Activated CD4-positive, alpha-beta T cell treated with anti-CD3 and anti-CD28 coated beads for 36 hours (primary cell): ENCODE measurements at places on chromosomes 2 and 18. TPM values are rescaled to one million over a fixed set of nuclear protein-coding genes. Genes with fewer than 3 reads are reported as not detected.

The C1QL2 gene
- total RNA-seq: not detected

The PLGLB2 gene
- 0.96 TPM for total RNA-seq

The LRRFIP1 gene
- 235 TPM for total RNA-seq

The LINC00305 gene
- not detected for total RNA-seq

The DSG4 gene
- total RNA-seq: not detected

DNA sequence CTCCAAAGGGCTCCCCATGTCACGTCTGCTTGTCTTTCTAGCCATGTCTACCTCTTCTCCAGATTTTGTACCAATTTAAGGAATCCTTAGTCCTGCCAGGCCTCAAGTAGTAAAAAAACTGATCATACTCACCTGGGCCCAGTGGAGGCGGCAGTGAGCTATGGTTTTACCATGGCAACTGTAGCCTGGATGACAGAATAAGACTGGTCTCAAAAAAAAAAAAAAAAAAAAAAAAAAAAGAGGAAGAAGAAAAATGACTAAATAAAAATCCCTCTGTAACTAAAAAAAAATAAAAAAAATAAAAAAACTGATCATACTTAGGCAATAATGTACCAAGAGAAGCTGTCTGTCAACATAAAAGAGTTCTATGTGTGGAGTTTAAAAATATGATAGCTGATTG, 221.6 kb downstream of the NR4A2 start:
- H3K27me3 ChIP-seq: no peaks in the 10 kb centered on the region
- no peak overlapping the region for H3K27ac ChIP-seq
- H3K4me1 ChIP-seq: no peaks in the 10 kb centered on the region
- no peak overlapping the region for H3K4me3 ChIP-seq
- DNase-seq: peak; percentile 55
- no peaks in the 10 kb centered on the region for H3K36me3 ChIP-seq

DNA sequence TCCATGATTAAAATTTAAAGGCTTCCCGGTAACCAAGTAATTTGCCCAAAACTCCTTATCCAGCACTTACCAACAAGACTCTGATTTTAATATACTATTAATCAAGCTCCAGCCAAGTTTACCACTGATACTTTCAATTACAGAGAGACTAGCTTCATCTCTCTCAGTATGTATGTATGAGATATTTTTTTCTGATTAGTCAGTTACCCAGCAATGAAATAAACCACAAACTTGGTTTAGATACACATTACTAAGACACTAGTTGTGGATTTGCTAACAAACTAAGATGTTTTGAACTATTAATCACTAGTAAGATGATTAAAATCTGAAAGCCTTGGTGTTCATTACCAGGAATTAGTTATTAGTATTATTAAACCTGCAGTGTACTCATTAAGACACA, 1272.2 kb upstream of the ACVR2A start:
- DNase-seq: no peak
- no peak overlapping the region for H3K27ac ChIP-seq
- no peak overlapping the region for H3K4me3 ChIP-seq
- H3K27me3 ChIP-seq: no peaks in the 10 kb centered on the region

GRCh38 chr2:1729242-1729641, 15.1 kb downstream of the PXDN start:
- H3K27me3 ChIP-seq: no peaks in the 10 kb centered on the region
- no peak overlapping the region for H3K4me3 ChIP-seq
- no peak for DNase-seq
- H3K27ac ChIP-seq: no peak overlapping the region
- no peaks in the 10 kb centered on the region for H3K4me1 ChIP-seq

DNA sequence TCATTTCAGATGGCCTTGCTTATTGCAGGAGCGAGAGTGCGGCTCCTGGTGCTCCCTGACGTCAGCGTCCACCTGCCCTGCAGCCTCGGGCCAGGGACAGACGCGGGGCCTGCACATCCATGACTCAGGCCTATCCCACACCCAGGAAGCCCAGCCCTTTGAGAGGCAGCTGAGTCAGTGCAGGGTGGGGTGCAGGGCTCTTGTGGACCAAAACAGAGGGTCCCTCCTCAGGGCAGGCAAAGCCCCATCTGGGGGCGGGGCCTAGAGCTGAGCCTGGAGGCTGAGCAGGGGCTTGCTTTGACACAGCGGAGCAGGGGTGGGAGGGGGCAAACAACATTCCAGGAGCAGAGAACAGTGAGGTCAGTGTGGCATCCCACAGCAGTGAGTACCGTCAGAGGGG, 7.7 kb upstream of the ARHGEF4 start:
- H3K36me3 ChIP-seq: no peaks in the 10 kb centered on the region
- peaks cover 10% of the 10 kb centered on the region for H3K27me3 ChIP-seq
- peaks cover 14% of the 10 kb centered on the region for H3K4me1 ChIP-seq
- H3K4me3 ChIP-seq: no peak overlapping the region
- DNase-seq: no peak

- no peak overlapping the region for H3K4me3 ChIP-seq
- no peak for DNase-seq
- H3K36me3 ChIP-seq: no peaks in the 10 kb centered on the region
These were observed 207.2 kb downstream of the ETAA1 start for GRCh38 chr2:67604360-67604759.

GRCh38 chr2:140641163-140641562, 1489.7 kb downstream of the LRP1B start:
- no peak overlapping the region for H3K27ac ChIP-seq
- no peaks in the 10 kb centered on the region for H3K4me1 ChIP-seq
- no peak for DNase-seq
- H3K27me3 ChIP-seq: no peaks in the 10 kb centered on the region

- no peaks in the 10 kb centered on the region for H3K4me1 ChIP-seq
- H3K27me3 ChIP-seq: no peaks in the 10 kb centered on the region
- H3K27ac ChIP-seq: no peak overlapping the region
- no peaks in the 10 kb centered on the region for H3K36me3 ChIP-seq
These were observed 623.5 kb downstream of the DCC start for GRCh38 chr18:52963481-52963880.

- H3K4me1 ChIP-seq: no peaks in the 10 kb centered on the region
- no peaks in the 10 kb centered on the region for H3K36me3 ChIP-seq
- peaks cover 14% of the 10 kb centered on the region for H3K27me3 ChIP-seq
These were observed 197.4 kb upstream of the SMIM21 start for GRCh38 chr18:75624869-75625268.

GRCh38 chr2:101152272-101153076, 1.3 kb upstream of the TBC1D8 start:
- H3K27ac ChIP-seq: no peak overlapping the region
- peak; percentile 40 for DNase-seq

GRCh38 chr18:7488571-7488970, 78.5 kb upstream of the PTPRM start:
- H3K27me3 ChIP-seq: no peaks in the 10 kb centered on the region
- no peak for DNase-seq
- no peak overlapping the region for H3K27ac ChIP-seq
- H3K4me1 ChIP-seq: no peaks in the 10 kb centered on the region
- no peak overlapping the region for H3K4me3 ChIP-seq
